ENCODE measurements at places on chromosomes 3 and 15. TPM values are rescaled to one million over a fixed set of nuclear protein-coding genes. Genes with fewer than 3 reads are reported as not detected.

The CCDC32 gene
- total RNA-seq, result 8.0 TPM

The PLA2G4E gene
- total RNA-seq, result 5.1 TPM

The RPP25 gene
- 5.7 TPM for total RNA-seq

The GABRR3 gene
- total RNA-seq, result not detected

The ANAPC13 gene
- total RNA-seq, result 55.4 TPM

The VWA5B2 gene
- not detected for total RNA-seq

The MEGF11 gene
- total RNA-seq, result not detected

The ROPN1B gene
- total RNA-seq, result not detected

The FSD2 gene
- not detected for total RNA-seq

The PLEKHO2 gene
- total RNA-seq, result 3.3 TPM

The PIK3CB gene
- 12.8 TPM for total RNA-seq

The CDCP1 gene
- total RNA-seq, result 37.9 TPM

The SLC12A1 gene
- total RNA-seq, result not detected

The HACD2 gene
- 51.9 TPM for total RNA-seq

The NSMCE3 gene
- total RNA-seq, result 7.3 TPM

The MKRN2 gene
- 27.0 TPM for total RNA-seq

The CX3CR1 gene
- total RNA-seq, result not detected

The C3orf22 gene
- not detected for total RNA-seq

The GMPPB gene
- 50.9 TPM for total RNA-seq

The HMG20A gene
- total RNA-seq, result 27.7 TPM

The CD200R1 gene
- not detected for total RNA-seq

The CGNL1 gene
- total RNA-seq, result 0.56 TPM

The LRRK1 gene
- 7.0 TPM for total RNA-seq

The ZPLD1 gene
- total RNA-seq, result 0.28 TPM

The C2CD4A gene
- 2.1 TPM for total RNA-seq

The SMC4 gene
- total RNA-seq, result 58.6 TPM

The GTPBP8 gene
- 23.6 TPM for total RNA-seq

The DOCK3 gene
- 0.42 TPM for total RNA-seq

The FAM3D gene
- 11.4 TPM for total RNA-seq

The SLCO2A1 gene
- 0.05 TPM for total RNA-seq

The DPH6 gene
- total RNA-seq, result 17.6 TPM

Measured in airway epithelial cell (primary cell).